ENCODE measurements at places on chromosomes 7 and 10.

- no peak for DNase-seq
These were observed 228.7 kb upstream of the PTN start for GRCh38 chr7:137572056-137572784.

GRCh38 chr10:97612386-97612785 is 20.9 kb downstream of the MORN4 start:
- no peak for DNase-seq

DNA sequence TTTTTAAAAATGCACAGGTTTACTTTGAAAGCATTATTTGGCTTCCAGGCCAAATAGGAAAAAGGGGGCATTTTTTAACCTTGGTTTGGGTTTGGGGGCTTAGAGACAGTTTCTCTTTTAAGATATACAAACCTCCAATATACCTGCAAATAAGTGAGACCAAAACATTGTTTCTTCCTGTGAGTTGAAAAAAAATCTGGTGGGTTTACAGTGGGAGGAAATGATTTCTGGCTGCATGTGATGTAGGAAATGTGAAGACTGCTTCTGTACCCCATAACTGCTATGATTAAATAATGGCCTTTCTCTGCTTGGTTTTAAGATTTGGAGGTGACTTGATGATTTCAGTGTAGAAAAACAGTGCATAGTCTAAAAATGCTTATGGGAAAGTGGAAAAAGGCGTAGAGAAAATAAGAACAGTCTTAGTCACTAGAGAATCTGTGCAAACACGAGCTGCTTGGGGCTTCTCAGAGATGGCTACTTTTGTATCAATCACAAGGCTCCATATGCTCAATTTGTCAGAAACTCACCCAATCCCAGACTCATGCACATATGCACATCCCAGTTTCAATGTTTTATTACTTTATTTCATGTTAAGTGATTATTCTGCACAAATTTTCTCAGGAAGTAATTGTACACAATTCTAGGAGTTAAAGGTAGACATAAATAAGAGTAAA is 22.1 kb upstream of the PRKCQ start:
- DNase-seq, result no peak

- peak; percentile 23 for DNase-seq
These were observed 38.6 kb upstream of the TRIM8 start for GRCh38 chr10:102605712-102606111.

DNA sequence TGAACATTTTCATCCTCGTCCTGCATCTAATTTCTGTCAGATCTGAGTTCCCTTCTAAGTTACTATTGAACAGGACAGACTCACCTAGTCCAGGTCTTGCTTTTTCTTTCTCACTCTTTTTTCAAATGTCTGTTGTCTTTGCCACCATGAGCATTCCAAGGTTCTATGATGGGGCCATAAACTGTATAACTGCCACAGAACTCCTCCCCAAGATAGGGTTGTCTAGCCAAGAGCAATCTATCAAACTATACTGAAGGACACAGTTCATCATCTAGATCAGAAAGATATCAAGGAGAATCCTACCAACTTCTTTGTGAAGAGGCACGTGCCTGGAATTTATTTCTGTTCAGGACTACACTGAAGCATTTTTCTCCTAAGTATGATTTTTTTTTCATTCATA is 50.1 kb upstream of the FEZF1 start:
- no peak for DNase-seq

Measured in left hindlimb (tissue), 1 donor.